CD8-positive, alpha-beta T cell (primary cell): ENCODE measurements at places on chromosomes 12 and 14.
A peak's percentile ranks its signal among the peaks of the same experiment; 100 is the strongest.

- no peak for DNase-seq
Observed at GRCh38 chr12:131444220-131445164, 266.4 kb upstream of the SFSWAP start.

DNA sequence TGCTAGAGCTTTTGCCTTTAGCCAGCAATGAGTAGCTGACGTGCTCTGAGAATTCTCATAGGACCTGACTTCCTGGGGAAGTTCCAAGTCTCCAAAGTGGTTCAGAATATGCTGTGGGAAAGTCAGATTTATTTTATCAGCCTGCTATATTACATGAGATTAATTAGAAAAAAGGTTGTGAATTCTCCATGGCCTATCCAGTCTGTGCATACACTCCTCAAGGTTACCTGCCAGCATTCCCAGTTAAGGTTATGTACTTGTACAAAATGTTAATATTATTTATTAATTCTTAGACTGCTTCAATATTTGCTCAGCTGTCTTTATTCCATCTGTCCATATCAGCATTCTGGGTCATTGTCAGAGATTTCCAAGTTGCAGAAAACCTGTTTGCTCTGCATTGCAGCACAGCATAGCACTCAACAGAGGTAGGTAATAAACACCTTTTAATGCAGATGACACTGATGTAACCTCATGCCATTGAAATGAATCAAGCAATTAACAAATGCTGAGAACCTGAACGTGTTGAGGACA lies 2.7 kb upstream of the SEL1L start:
- DNase-seq, result no peak

DNA sequence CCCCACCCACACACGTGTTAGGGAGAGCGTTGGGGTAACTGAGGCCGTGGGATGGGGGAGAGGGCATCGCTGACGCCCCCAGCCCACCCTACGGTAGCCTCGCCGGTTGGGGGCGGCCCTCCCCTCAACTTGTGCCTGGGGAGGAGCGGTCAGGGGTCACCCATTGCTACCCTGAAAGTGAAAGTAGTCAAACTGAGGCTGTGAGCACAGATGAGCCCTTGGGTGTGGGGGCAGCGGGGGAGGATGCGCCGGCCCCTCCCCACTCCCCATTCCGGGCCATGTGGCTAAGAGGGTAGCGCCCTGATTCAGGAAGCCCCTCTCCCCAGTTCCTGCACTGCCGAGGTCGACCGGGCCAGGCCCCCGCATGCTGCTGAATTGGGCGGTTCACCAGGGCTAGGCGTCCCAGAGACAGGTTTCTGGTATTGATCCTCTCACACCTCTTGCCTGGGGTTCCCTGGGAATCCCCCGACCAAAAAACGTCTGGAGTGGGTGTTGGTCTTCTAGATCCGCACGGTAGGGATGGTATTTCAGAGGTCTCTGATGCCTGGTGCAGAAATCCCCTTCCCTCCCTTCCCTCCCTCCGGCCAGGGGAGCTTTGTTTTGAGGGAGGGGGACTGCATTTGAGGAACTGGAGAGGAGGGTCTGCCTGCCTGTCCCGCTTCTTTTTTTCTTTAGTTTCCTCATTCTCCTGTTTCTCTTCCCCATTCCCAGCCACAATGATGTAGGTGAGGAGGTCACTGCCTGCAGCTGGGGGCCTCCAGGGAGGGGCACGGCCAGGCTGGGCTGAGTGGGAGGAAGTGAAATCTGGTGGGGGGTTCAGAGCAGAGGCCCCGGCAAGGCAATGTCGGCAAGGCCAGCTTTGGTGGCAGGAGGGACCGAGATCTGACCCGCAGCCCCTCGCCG lies 1.0 kb downstream of the SH2B3 start:
- no peak for DNase-seq

DNA sequence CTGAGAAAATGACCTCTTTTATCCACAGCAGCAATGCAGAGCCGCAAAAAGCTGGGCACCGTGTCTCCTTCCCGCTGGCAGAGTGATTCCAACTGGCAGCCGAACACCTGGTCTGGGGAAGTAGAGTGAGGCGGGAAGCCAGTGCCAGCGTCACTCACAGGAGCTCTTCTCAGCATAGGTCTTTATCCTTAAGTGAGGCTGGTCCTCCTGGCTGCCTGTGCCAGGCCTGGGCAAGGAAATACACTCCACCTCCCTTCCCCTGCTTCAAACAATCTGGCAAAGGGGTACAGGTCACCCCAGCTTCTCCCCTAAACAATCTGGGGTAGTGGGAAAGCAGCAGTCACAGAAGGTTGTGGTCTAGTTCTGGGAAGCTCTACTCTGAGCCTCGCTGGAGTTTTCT lies 4.8 kb downstream of the ARHGAP9 start:
- no peak for DNase-seq

DNA sequence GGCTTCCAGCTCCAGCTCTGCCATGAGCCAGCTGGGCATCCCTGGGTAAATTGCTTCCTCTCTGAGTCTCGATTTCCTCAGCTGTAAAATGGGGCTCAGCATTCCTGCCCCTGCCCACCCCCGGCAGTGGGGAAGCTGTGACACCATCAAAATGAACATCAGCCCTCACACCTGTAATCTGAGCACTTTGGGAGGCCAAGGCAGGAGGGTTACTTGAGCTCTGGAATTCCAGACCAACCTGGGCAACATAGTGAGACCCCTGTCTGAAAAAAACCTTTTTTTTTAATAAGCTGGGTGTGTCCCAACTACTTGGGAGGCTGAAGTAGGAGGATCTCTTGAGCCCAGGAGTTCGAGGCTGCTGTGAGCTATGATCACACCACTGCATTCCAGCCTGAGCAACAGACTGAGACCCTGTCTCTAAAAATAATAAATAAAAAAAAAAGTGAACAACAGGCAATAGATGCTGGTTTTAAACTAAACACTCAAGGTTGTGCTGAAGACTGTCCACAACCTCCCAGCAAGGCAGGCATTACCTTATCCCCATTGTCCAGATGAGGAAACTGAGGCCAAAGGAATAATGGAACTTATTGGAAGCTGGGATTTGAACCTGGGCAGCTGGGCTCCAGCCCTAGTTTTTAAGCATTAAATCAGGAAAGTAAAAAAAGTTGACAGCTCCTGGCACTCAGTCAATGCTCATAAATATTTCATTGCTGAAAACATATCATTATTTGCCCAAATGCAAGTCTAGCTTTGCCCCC lies 4.3 kb downstream of the TRPV4 start:
- no peak for DNase-seq

- DNase-seq, result peak; percentile 53
Observed at GRCh38 chr12:49342066-49342913, 4.4 kb upstream of the DNAJC22 start.

DNA sequence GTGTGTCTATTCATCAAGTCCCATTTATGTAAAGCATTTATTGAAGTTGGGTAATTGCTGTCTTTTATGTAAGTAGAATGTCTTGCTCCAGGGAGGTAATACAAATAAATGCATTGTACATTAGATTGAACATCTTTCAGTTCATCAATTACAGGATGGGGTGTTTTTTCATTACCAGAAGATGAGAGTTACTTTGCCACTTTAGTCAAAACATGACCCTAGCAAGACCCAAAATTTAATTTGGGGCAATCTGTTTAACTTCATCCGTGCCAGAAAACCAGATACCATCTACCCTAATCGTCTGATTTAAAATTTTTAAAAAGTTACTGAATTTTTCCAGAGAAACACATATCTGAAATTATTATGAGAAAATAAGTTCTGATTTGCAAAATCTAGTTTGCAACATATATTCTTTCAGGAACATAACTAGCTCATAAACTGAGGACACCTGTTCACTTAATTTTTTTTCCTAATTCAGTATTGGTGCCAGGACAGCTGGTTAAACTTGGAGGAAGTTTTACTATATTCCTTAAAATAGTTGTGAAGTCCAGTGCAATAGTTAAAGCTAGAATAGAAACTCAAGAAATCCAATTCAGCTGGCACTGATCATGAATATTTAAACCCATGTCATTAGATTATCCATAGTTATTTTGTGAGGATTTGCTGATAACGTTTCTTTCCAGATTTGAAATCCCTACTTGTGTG lies 114.5 kb downstream of the SRGAP1 start:
- no peak for DNase-seq

DNA sequence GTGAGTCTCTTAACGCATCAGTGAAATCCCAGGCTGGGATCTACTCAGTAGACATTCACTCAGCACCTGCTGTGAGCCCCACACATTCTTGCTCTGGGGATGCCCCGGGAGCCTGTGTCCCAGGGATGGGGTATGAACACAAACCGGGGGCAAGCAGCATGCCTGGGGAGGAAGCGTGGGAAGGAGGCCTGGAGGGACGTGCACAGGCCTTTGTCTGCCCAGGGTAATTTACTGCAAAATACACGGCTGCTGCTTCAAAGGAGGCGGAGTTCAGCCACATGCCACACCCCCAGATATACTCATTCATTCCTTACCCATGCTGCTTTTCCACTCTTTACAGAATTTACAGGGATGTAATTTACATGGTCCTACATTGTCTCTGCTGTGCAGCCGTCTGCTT lies 187.8 kb downstream of the ADGRD1 start:
- DNase-seq, result no peak

GRCh38 chr14:86050072-86050683 lies 520.2 kb downstream of the FLRT2 start:
- DNase-seq, result no peak

DNA sequence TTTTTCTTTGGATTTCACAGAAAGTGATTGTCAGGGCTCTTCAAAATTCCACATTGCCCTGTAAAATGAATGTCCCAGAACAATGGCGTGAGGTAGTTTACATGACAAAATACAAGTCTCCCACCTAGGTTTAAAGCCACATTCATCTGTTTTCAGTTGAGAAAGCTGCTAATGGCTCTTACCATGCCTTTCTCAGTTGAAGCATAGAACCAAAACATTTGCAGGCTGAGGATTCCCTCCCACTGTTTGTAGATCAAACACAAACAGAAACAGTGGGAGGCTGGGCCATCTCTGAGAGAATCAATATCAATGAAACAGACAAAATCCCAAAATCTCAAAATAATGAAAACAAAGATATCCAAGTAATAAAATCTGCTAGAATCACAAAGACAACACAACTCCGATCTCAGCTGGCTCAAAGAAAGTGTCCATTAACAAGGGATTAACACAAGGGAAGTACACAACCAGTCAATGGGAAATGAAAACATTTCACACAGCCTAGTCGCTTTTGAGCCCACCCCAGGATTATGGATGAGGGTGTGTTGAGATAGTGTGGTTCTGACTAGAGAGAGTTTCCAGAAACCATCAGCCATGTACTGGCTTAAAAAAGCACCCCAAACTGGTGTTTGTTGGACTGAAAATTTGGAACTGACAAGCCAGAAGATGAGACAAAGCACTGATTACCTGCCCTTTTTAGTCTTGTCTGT lies 54.5 kb upstream of the TMEM260 start:
- DNase-seq, result no peak

DNA sequence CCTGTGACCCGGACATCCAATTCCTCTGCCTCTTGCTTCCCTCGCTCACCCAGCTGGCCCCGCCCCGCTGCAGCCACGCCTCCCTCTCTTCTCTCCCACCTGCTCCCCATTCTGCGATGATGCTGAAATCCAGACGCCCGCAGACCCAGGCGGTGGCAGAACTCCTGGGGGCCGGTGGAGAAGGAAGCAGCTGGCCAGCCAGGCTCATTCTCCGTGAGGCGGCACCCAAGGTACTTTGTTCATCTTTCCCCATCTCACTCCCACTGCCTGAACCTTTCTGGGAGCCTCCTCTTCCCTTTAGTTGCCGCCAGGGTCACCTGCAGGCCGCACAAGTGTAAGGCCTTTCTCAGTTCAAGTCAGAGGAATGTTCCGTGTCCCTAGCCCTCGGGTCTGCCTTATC lies 35.7 kb downstream of the FOXN4 start:
- DNase-seq, result no peak

DNA sequence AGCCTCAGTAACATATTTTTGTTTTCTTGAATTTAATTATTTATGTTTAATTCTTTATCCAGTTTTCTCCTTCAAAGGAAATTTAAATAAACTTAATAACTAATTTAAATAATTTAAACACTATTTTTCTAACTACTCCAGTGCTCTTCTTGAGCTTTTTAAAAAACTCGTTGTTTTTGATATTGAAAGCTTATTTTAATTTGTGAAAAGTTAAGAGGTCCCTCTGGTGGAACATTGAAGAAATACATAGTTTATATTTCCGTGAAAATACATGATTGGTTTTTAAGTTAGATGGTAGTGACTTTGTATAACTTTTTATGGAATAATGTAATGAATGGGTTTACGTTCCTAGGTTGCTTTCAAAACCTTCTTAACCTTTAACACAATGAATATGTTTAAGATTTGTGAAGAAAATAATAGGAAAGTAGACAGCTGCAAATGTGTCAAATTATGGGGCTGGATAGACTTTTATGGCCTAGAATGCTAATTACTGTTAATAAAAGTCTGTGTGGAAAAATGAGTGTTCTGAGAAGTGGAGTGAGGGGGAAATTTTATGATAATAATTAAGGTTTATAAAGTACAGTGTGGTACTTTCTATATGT lies 45.9 kb upstream of the MSRB3 start:
- no peak for DNase-seq

DNA sequence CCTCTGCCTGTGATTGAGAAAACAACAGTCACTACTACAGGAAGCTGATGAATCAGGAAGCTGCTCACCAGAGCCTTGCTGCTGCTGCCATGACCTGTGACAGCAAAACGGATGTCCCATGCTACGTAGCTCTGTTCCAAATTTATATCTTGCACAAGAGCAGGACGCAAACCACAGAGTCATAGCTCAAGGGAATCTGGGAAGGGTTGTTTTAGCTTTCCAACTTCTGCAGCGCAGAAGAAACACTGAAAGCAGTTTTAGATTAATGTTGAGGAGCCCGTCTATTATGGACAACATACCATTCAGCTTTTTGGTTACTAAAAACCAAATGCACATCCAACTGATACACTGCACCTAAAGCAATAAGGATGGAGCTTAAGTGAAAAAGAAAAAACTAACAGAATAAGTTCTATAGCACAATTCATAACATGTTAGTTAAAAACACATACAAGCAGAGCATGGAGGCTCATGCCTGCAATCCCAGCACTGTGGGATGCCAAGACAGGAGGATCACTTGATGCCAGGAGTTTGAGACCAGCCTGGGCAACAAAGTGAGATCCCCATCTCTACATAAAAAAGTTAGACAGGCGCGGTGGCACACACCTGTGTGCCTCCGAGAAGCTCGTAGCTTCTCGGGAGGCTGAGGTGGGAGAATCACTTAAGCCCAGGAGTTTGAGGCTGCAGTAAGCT lies 1.7 kb upstream of the ANKRD33 start:
- DNase-seq, result peak; percentile 77

GRCh38 chr12:44930972-44931600 lies 55.0 kb upstream of the NELL2 start:
- peak; percentile 76 for DNase-seq

DNA sequence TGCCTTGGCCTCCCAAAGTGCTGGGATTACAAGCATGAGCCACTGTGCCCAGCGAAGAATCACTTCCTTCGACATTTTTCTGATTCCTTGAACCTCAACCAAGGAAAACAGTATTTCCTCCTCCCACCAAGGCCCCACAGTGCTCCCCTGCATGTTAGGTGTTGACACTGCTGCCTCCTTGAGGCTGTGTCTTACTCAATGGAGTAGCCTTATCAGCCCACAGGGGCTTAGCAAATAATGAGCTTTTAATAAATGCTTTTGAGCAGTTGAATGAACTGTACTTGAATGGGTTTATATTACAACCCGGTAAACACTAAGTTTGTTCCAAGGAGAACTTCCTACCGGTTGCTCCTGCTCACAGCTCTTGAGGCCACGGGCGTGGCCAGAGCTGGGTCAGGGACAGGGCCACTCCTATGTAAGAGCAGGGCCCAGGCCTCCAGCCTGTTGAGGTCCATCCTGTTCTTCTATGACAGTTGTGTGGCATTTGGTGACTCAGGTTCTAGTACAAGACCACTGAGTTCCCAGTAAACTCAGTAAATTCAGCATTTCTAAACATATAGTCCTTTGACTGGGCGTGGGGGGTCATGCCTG lies 36.8 kb upstream of the TUBA1A start:
- no peak for DNase-seq

- no peak for DNase-seq
Observed at GRCh38 chr12:109131154-109132050, 15.0 kb downstream of the ACACB start.
